Stimulated activated CD4-positive, alpha-beta T cell treated with anti-CD3 and anti-CD28 coated beads, Interleukin-1b, Interleukin-23, amount 100 ng/mL, for 4 hours (primary cell): ENCODE measurements at places on chromosomes 12 and 14.
A peak's percentile ranks its signal among the peaks of the same experiment; 100 is the strongest.

DNA sequence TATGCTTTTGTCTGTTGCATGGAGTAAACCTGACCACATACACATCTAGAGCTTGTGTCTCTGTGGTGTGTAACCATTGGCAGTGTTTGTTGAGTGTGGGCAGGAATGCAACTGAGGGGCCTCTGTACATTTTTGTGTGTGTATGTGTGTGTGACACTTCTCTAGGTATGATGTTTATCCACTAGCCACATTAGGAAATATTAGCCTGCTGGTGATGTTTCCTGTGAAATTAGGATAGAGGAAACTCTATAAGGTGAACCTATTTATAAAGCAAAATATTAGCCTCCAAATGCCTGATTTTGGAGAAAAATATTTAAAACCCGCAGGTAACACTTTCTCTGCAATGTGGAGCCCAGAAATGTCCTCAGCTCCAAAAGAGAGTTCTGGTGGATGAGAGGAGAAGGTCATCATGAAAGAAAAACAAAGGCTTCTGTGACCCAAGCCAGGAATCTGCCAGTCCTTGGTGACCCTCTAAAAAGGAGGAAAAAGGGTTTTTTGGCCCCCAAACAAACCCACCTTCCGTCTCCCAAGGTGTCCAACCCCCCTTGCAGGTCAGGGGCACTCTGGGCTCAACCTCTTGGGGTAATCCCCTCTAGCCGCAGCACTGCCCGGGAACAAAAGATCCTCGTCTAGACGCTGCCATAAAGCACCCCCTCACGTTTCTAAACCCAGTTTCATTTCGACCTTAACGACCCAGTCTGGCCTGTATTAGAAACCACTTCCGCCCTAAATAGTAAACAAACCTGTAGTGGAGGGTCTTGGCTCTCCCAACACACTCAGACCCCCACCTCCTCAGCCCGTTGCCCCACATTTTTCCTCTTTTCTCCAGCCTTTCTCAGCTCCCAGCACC is 3.1 kb upstream of the HOTAIR start:
- no peak for DNase-seq

DNA sequence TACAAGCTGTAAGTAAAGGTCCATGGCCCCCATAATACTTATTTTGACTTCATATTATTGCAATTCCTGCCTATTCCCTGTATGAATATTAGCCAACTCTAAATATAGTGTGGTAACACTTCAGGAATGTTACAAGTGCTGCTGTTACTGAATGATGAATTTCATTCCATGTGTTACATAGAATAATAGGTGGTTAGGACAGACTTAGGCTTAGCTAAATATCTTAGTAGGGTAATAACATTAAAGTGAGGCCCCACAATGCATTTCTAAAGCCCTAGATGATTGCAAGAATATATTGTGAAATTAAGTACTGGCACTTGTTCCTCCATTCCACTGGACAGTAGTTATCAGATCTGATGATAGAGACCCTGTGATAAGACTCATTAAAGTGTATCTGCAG is 182.7 kb downstream of the PCNX1 start:
- no peak for DNase-seq

- no peak for DNase-seq
Observed at GRCh38 chr12:97425380-97425779, 37.2 kb upstream of the RMST start.

DNA sequence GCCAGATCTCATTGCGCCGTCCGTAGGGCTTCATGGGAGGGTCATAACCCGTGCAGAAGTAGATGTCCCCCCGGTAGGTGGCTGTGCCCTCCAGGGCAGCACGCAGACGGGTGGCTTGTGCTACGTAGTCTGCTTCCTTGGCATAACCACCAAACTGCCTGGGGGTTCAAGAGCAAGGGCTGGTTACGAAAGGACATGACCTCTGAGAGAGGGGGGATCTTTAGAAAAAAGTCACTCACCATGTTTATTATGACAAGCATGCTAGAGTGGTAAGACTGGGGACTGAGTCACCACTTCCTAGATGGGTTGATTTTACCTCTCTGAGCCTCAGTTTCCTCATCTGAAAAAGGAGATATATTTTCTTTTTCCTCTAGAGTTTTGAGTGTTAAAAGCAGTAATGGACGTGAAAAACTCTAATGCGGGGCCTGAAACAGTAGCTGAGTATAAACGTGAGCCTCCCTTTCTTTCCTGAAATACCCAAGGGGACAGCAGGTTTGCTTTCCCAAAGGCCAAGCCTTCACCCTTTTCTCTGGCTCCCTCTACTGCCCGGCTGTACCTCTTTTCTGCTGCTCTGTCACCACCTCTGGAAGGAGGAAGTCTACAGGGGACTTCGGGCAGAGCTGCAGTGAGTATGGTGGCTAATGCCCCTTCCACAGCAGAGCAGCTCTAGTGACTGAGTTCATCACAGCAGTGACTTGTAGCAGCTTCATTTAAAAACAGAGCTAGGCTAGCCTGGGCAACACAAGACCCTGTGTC is 23.5 kb upstream of the GPRC5D start:
- no peak for DNase-seq

- DNase-seq: no peak
Observed at GRCh38 chr14:70116278-70116677, 72.5 kb downstream of the SLC8A3 start.

DNA sequence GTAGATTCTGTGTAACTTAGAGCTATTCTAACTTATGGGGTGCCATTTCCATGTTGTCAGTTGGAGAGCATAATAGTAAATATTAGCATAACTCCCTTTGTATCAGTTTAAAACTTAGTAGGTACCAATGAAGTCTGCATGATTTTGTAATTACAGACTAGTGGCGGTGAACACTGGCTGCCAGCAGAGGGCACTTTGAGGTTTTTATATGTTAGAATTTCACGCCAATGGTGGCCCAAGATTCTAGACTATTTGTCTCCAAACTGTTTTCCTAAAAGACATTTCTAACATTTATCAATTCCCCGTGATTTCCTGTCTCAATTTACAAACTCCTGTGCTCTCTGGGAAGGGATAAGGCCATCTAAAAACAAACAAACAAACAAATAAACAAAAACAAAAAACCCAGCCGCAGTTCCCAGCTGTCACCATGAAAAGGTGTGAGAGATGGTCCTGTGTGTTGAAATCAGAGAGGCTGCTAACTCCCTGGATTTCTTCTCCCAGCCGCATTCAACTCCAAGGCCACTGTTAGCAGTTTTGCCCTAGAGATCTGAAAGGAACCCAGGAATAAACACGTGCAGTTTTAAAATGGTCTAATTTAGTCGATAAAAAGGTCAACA is 57.6 kb downstream of the BRMS1L start:
- peak; percentile 14 for DNase-seq

GRCh38 chr12:113333418-113333750 is 1.5 kb downstream of the SLC8B1 start:
- no peak for DNase-seq

- no peak for DNase-seq
Observed at GRCh38 chr12:120136093-120136770, 19.7 kb upstream of the RAB35 start.

- DNase-seq: no peak
Observed at GRCh38 chr14:70416338-70416724, 559 bp downstream of the SYNJ2BP start.

DNA sequence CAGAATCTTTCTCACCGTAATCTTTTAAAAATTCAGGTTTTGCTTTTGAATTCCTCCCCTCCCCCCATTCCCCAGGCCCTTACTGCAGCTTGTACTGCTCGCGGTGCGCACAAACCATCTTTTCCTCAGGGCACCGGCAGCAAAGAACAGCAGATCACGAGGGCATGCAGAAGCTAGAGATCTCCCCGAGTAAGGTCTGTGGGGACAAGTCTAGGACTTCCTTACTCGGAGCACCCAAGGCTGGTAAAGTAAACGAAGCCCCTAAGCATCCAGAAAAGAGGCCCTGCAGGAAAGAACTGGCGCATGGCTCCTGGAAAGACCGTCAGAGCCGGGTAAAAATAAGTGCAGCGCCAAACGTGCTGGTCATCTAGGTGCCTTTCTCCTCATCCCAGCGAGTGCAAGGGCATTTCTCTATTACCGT is 727 bp downstream of the LDHB start:
- DNase-seq: peak; percentile 33

DNA sequence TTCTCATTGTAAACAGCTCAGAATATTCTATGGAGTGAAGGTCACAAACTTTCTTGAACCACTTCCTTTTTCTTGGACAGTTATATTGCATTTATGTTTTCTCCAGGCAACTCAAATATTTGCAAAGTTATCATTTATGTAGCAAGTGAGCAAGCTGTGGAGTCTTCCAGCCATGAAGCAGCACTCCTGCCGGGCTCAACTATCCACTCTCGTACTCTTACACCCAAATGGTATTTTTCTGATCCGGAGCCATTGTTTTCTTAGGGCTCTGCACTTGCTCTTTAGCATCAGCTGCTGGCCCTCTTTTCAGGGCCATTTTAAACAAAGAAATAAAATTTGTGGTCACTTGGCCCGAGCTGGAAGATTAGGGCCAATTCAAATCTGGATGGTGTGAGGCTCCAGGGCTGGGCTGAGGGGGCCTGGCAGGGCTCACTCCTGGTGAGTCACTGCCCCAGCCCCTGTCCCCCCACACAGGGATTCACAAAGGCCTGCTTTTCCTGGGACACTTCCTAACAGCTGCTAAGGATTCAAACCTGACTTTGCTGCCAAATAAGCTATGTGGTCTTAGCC is 19.7 kb downstream of the SYNE3 start:
- DNase-seq: no peak

- no peak for DNase-seq
Observed at GRCh38 chr14:106209755-106210154, 683.4 kb downstream of the TMEM121 start.

- DNase-seq: no peak
Observed at GRCh38 chr12:84807249-84807648, 105.3 kb downstream of the SLC6A15 start.

GRCh38 chr12:80041692-80042091 is 57.6 kb upstream of the OTOGL start:
- no peak for DNase-seq

GRCh38 chr12:59689776-59690175 is 93.9 kb downstream of the SLC16A7 start:
- DNase-seq: no peak

GRCh38 chr14:101200650-101201516 is 297.4 kb upstream of the RTL1 start:
- DNase-seq: no peak

DNA sequence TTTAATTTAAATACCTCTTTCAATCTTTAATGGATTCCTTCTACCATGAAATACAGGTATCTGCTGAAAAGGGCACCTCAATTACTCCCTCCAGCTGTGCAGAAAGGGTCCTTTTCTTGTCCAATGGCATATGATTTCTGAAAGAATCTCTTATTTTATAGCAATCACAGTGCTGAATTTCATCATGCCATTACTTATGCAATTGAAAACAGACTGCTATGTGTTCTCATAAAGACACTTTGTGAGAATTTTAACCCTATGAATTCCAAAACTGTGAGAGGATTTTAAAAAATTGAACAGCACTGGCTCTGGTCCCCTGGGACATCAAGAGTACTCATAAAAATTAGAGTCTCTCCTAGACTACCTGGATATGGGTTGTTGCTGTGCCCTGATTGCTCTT is 45.9 kb upstream of the CNOT2 start:
- DNase-seq: no peak

GRCh38 chr12:125742413-125742812 is 677.2 kb downstream of the AACS start:
- DNase-seq: no peak

DNA sequence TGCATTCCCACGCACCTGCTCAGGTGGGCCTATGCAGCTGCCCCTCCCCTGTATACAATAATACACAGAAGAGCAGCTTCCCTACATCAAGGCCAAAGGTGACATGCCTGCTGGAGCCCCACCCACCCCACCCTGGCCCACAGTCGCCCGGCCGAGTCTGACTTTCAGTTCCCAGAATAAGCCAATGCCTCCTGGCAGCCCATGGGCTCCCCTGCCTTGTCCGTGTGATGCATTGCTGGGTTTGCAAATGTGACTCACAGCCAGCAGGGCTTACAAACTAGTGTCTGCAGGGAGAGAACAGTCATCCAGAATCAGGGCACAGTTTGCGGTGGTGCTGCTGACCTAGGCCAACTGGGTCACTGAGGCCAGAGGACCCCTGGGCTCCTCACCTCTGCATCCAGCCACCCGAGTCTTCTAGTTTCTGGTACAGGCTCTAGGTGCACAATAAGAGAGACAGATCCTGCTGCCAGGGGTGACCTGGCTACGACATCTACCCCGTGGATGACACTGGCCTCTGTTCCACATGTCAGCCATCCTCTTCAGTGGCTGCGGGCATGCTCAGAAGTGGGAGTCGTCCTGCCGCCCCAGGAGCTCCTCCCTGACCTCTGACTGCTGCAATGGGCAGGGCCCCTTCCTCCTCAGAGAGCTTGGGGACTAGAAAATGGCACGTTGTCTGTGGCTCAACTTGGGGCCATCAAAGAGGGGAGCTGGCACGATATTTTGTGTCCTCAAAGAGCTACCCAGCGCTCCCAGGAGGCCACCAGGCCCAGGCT is 84.5 kb downstream of the CHGA start:
- DNase-seq: no peak

GRCh38 chr14:100159094-100159864 is at the start of gene DEGS2:
Gene DEGS2 (minus strand): TSS chr14:100159645. CDS start chr14:100159587, 58 bp downstream.
- peak; percentile 62 for DNase-seq

DNA sequence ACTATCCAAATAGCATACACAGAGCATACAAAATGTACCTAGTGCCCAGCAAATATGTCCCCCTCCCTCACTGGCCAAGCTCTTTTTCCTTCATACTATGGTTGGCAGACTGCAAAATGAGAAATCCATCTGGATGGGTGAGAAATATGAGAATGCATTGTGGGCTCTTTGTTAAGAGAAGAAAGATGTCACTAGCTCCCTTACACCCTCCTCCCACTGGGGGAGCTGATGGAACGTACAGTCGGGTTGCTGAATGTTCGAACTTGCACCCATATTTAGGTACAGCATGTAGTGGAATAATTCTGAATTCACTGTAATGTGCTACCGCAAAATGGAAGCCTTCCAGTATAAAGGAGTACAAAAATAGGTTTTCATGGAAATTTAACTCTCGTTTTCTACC is 377.4 kb downstream of the GRIN2B start:
- DNase-seq: no peak

DNA sequence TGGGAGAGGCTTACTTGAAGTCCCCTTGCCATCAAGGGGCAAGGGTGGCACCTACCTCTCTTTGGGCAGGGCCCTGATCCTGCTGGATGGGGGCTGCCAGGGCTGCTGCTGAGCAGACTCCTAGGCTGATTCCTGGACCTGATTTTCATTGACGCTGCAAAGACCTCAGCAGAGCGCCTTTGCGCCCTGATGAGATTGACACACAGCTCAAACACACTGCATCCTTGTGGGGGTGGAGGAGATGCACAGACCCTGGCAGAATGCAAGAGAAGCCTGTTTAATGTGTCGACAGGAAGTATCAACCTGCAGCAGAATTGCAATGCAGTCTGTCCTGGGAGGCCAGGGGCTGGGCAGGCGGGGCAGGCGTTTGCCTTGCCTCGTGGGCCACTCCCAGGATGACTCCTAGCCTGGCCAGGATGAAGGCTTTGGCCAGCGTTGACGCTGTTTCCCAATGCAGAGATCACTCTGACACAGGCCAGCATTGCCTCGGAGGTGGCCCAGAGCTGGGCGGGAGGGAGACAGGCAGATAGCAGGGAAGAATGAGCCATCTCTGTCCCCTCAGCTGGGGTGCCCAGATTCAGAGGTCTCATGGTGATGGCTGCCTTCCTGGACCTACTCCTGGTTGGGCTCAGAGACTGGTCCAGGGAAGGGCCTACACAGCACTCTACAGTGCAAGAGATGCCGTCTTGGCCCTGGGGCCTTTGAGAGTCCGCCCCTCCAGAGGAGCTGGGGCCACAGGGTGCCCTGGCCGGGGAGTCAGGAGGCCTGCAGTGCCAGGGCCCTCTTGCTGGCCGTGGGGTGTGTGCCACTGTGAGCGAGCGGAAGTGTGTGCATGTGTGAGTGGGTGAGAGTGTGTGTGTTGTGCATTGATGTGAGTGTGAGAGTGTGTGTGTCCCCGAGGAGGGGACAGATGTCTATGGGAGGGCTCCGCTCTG is 108.3 kb downstream of the KIF26A start:
- DNase-seq: no peak
